Pancreas (tissue), 10 donors: ENCODE measurements at places on chromosomes 3 and 15.

- no peaks in the 10 kb centered on the region for H3K36me3 ChIP-seq
- H3K27ac ChIP-seq: peak overlapping the region; percentile 85
- peak overlapping the region; percentile 4 for H3K4me3 ChIP-seq
- H3K27me3 ChIP-seq: no peaks in the 10 kb centered on the region
- peaks cover 15% of the 10 kb centered on the region for H3K4me1 ChIP-seq
- DNase-seq: peak; percentile 77
Measured at GRCh38 chr3:69865925-69866679, 126.8 kb downstream of the MITF start.

DNA sequence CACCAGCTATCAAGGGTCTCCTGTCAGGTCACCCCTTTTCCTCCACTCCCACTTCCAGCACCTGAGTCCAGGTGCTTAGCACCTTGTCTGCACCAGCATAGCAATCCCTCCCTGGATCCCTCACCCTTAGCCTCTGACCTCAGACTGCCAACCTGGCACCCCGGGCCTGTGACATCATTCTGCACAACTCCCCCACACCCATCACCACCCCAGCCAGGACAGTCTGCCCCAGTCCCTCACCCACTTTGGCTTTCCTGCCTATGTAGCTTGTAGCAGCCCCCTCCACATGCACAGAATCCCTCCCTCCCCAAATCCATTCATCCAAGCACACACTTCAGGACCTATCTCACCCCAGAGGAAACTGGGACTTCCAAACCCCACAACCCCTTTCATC is 819 bp upstream of the PLXNB1 start:
- no peaks in the 10 kb centered on the region for H3K27me3 ChIP-seq
- no peak overlapping the region for H3K4me3 ChIP-seq
- H3K36me3 ChIP-seq: peaks cover 4% of the 10 kb centered on the region
- H3K4me1 ChIP-seq: peaks cover 9% of the 10 kb centered on the region
- DNase-seq: no peak

- peaks cover 10% of the 10 kb centered on the region for H3K4me1 ChIP-seq
- DNase-seq: no peak
- H3K27me3 ChIP-seq: no peaks in the 10 kb centered on the region
- no peaks in the 10 kb centered on the region for H3K36me3 ChIP-seq
- H3K4me3 ChIP-seq: no peak overlapping the region
Measured at GRCh38 chr3:131350506-131350905, 31.1 kb upstream of the NUDT16 start.

GRCh38 chr3:151726016-151726415 is 7.7 kb upstream of the AADACL2 start:
- H3K4me1 ChIP-seq: no peaks in the 10 kb centered on the region
- no peaks in the 10 kb centered on the region for H3K27me3 ChIP-seq
- DNase-seq: no peak

DNA sequence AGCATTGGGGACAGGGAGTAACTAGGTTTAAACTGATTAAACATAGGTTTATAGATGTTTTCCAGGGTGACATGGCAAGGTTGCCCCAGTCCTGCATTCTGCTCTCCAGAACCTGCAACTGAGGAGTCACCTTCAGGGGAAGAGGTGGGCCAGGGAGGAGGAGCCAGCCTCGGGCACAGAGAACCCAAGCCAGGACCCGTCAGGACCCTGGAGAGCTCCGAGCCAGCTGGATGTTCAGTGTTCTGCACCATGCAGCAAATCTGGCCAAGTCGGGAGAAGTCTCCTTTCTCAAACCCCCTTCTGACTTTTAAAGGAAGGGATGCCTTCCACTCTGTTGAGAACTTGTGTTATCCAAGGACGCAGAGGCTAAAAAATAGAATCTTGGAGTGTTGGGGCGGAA is 62.1 kb upstream of the SLC6A11 start:
- H3K27me3 ChIP-seq: no peaks in the 10 kb centered on the region
- DNase-seq: no peak
- H3K27ac ChIP-seq: no peak overlapping the region
- no peak overlapping the region for H3K4me3 ChIP-seq
- no peaks in the 10 kb centered on the region for H3K4me1 ChIP-seq

DNA sequence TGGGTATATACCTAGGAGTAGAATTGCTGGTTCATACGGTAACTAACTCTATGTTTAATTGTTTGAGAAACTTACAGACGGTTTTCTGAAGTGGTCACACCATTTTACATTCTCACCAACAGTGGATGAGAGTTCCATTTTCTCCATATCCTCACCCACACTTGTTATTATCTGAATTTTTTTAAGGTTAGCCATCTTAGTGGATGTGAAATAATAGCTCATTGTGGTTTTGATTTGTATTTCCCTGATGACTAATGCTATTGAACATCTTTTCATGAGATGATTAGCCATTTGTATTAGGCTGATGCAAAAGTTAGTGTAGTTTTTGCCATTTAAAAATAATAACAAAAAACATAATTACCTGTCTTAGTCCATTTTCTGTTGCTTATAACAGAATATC is 18.6 kb downstream of the CSTA start:
- H3K4me1 ChIP-seq: no peaks in the 10 kb centered on the region
- DNase-seq: no peak
- H3K27me3 ChIP-seq: no peaks in the 10 kb centered on the region
- no peaks in the 10 kb centered on the region for H3K36me3 ChIP-seq
- no peak overlapping the region for H3K27ac ChIP-seq

GRCh38 chr15:70501849-70502248 is 261.5 kb downstream of the UACA start:
- DNase-seq: no peak
- H3K27me3 ChIP-seq: no peaks in the 10 kb centered on the region
- H3K27ac ChIP-seq: no peak overlapping the region

DNA sequence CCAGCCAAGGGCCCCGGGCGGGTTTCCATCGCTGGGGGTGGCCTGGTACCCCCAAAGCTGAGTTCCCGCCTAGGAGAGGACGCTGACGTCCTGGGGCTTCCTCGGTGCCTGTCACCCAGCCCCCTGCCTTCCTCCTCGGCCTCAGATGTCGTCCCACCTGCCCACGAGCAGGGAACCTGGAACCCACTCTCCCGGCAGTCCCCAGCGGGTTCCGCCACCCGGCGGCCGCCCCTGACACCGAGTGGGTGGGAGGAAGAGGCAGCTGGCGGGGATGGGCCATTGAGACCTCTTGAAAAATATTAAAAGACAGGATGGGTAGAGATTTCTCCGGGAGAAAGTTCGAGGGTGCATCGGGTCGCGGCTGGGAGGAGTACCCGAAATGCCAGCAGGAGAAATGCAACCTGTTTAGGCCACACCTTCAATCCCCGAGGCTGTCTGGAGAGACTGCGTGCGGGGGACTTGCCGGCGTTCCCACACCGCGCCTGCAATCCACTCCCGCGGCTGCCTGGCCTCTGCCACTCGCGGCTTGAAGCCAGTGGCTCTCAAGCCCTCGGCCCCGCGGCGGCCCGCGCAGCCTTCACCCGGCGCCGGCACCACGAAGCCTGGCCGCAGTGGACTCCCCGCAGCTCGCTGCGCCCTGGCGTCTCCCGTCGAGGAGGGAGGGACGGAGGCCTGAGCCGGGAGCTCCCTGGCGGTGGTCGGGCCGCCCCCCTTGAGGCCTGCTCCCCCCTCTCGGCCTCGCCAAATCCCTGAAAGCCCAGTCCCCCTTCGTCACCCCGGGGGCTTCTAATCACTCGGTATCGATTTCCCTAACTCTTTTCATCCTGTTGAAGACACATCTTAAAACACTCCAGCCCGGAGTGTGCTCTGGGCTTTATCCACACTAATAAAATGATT is 8.6 kb upstream of the NR2F2 start:
- no peaks in the 10 kb centered on the region for H3K36me3 ChIP-seq
- H3K27ac ChIP-seq: peak overlapping the region; percentile 47
- peak overlapping the region; percentile 5 for H3K4me3 ChIP-seq
- no peaks in the 10 kb centered on the region for H3K4me1 ChIP-seq
- DNase-seq: no peak

- DNase-seq: no peak
- H3K36me3 ChIP-seq: no peaks in the 10 kb centered on the region
- H3K27me3 ChIP-seq: no peaks in the 10 kb centered on the region
- H3K4me1 ChIP-seq: no peaks in the 10 kb centered on the region
- peak overlapping the region; percentile 29 for H3K4me3 ChIP-seq
Measured at GRCh38 chr3:16550305-16550675, 36.8 kb upstream of the RFTN1 start.

- no peak overlapping the region for H3K27ac ChIP-seq
- H3K27me3 ChIP-seq: no peaks in the 10 kb centered on the region
- H3K4me3 ChIP-seq: no peak overlapping the region
- no peaks in the 10 kb centered on the region for H3K36me3 ChIP-seq
Measured at GRCh38 chr3:82927309-82928253, 1166.1 kb upstream of the GBE1 start.

GRCh38 chr15:82139823-82140268 is 94.0 kb upstream of the MEX3B start:
- H3K4me1 ChIP-seq: no peaks in the 10 kb centered on the region
- H3K36me3 ChIP-seq: peaks cover 4% of the 10 kb centered on the region
